ENCODE measurements at places on chromosomes 7 and 10.

- no peak for DNase-seq
Measured at GRCh38 chr7:108600399-108600798, 30.7 kb downstream of the DNAJB9 start.

- DNase-seq = no peak
Measured at GRCh38 chr7:76405738-76406137, 3.8 kb downstream of the SSC4D start.

DNA sequence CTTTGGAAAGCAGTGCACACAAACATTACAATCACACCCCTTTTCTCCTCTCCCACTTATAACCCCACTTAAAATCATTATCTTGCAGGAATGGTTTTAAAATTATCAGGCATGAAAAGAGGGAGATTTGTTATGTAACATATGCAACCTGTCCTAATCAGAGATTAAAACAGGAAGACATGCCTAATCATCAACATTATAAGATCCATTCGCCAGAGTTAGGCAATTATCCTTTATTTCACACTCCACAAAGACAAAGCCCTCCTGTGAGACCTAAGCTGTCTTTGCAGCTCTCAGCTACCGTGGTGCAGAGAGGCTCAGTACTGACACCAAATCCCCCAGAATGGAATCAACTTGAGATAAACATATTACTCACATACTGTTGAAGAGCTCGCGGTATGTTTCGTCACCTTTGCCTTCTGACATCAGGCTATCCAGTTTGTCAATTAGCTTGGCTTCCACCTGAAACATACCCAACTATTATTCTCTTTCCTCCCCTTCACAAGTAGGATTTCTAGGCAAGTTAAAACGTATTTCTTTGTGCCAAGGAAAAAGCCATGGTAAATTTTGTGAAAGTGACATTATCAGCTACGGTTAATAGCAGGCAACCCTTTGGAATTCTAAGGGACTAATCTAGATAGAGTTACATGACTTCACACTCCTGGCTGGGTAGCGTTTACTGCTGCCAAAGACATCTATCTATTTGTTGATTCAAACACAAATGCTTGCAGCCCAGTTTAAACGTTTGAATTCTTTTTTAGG, 226.2 kb upstream of the IMMP2L start:
- no peak for DNase-seq

- DNase-seq = no peak
Measured at GRCh38 chr10:77387247-77387646, 250.4 kb downstream of the KCNMA1 start.

DNA sequence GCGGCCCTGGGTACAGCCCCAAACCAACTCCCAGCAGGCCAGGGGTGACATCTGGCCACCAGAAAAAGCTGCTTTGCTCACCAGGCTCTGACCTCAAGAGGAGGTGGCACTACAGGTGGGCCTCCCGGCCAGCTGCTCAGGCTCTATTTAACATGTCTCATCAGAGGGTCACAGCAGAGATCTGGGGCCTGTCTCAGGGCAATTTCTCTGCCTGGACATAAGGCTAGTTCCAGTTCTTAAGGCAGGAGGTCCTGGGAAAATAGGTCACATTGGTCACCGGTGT, 88.6 kb downstream of the GFRA1 start:
- DNase-seq = no peak

- no peak for DNase-seq
Measured at GRCh38 chr7:6531492-6532279, 19.6 kb downstream of the GRID2IP start.

GRCh38 chr7:43244232-43244631, 131.8 kb downstream of the HECW1 start:
- no peak for DNase-seq

DNA sequence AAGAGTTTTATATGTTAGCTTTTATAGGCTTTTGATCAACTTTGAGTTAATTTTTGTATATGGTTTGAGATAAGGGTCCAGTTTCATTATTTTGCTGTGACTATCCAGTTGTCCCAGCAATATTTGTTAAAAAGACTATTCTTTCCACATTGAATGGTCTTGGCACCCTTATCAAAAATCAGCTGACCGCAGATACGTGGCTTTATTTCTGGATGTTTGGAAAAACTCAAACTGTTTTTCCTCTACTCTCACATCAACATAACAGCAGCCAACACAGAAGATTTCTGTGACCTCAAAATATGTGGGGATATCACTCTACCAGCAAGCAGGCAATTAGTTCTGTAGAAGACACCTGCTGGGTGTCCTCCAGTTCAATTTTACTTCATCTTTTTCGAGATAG, 116.6 kb upstream of the GLCCI1 start:
- DNase-seq = no peak

- DNase-seq = no peak
Measured at GRCh38 chr10:26367771-26368170, 70.4 kb upstream of the APBB1IP start.

DNA sequence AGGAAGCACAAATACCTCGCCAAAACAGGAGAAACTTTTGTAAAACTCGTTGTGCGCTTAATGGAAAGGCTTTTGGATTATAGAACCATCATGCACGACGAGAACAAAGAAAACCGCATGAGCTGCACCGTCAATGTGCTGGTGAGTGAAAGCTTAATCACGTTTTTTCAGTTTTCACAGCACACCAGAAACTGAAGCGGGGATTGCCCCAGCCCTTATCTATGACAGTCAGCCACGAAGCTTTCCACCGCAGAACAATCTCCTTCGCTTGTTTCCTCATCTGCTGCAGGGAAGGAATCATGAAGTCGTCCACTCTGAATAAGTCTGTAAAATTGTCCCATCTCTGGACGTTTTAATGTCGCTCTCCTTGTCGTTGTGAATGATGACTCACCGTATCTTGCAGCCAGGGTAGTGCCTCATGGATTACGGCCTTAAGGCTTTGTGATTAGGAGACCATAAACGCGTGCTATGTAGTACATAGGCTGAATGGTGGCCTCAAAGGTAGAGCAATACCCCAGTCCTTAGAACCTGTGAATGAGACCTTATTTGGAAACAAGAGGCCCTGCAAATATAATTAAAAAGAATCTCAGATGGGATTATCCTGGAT, 174.9 kb upstream of the NPS start:
- no peak for DNase-seq

- peak; percentile 28 for DNase-seq
Measured at GRCh38 chr7:111145472-111145871, 54.5 kb downstream of the LRRN3 start.

GRCh38 chr10:100232101-100232500, 2.7 kb upstream of the CHUK start:
- DNase-seq = peak; percentile 44

DNA sequence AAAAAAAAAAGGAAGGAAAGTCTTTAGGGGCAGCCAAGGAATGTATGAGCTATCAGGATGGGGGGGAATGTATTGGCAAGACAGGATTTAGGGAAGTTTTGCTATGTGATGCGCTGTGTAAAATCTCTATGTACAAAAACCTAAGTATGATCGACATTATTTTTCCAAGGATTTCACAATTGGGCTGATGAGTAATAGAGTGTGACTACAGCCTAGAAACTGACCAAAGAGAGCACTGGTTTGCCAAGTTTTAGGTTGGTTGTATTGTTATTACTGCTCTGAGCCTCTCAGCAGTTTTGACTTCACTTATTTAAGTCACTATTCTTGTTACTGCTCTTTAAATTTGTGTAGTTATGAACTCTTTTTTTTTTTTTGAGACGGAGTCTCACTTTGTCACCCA, 107.3 kb downstream of the NRCAM start:
- DNase-seq = peak; percentile 70

DNA sequence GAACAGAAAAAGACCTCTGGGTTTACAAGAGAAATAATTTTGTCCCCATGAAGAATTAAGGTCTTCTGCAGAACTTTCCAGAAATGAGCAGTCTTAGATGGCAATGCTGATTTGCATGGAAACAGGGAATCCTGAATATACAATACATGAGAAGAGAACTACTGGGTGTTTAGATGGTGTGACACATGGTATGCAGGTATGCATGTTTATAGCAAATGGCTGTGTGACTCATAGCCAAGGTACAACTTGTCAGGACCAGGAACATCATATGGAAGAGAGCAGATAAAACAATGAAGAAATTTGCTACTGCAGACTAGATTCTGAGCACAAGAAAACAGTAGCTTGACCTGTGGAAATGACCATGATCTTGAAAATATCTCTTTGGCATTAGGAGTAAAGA, 907.8 kb downstream of the GATA3 start:
- no peak for DNase-seq

- no peak for DNase-seq
Measured at GRCh38 chr7:93578762-93579161, 4.2 kb upstream of the CALCR start.

GRCh38 chr10:73888514-73888913, 14.2 kb upstream of the CAMK2G start:
- no peak for DNase-seq

- no peak for DNase-seq
Measured at GRCh38 chr10:84117686-84118394, 21.5 kb upstream of the GHITM start.

GRCh38 chr7:68173513-68173912, 1176.9 kb downstream of the TYW1 start:
- DNase-seq = no peak

DNA sequence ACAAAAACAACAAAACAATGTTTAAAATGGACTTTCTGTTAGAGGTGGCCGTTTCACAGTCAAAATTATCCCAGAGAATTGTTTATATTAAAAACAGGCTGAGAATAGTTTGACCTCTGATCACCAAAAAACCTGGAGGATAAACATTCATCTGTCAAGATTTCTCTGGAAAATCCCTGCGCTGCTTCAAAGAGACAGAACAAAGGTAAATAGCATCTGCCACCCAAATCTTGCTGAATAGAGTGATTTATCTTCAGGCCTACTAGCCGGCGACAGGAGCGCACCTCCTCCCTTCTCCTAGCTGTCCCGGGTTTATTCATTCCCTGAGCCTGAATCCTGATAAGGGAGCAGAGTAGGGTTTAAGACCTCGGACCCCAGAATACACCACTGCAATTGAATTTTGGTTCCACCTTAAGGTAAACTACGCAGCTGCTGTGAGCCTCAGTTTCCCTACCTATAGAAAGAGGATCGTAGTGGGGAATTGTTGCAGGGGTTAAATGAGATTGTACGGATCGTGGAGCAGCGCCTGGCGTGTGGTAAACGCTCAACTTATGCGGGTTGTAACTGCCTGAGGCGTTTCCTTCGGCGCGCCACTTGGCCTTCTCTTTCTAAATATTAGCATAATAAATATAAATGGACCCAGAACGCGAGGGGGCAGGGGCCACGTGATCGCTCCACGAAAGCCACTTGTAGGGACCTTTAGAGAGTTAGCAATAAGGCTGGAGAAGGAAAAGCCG, 498 bp upstream of the ST7 start:
- no peak for DNase-seq

GRCh38 chr10:133164816-133165555, 5.0 kb downstream of the KNDC1 start:
- no peak for DNase-seq

DNA sequence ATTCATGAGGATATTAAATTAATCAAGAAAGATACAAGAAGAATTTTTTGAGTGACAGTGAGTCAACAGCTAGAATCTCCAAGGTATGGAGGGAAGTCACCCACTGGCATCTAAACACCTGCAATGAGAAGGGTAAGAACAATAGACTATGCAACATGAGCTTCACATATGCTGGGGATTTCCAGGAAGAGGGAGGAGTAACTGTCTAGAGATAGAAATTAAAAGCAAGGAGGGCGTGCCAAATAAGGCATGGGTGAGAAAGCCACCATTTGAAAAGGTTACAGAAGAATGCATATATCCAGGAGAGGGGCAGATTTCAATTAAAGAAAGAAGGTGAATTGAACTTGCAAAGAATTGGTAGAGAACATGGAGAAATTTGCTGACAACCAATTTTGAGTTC, 365.7 kb downstream of the GPR37 start:
- DNase-seq = no peak

- no peak for DNase-seq
Measured at GRCh38 chr7:74078461-74078860, 5.1 kb upstream of the LIMK1 start.

DNA sequence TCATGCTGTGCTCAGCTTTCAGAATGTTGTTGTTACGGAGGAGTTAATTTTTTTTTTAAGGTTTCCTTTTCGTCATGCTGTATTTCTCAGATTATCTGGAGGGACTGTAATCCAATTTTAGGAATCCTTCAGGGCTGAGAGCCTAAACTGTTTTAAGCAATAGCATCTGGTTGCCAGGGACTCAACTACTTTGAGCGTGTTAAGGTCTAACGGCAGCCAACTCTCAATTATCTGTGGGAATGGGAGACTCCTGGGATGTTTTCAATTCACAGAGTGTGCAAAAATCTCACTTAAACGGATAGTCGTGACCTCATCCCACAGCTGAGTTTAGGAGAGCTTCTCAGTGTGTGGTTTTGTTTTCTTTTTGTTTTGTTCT, 291.7 kb downstream of the AUTS2 start:
- DNase-seq = no peak

DNA sequence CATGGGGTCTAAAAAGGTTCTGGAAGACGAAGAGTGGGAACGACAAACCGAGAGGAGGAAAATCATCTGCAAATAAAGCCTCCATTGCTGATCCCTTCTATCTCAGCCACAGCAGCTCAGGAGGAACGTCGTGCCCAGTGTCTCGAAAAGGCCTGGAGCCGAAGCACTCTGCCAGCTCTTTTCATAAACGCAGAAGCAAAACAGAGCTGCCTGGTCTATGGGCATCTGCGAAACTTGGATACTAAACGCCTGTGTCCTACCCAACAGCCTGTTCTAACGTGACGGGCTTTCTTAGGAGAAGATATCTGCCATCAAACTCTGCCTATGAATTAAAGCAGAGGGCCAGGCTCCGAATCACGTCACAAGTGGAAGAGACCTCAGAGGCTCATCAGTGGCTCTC, 68.7 kb downstream of the GNA12 start:
- no peak for DNase-seq

Measured in fibroblast of the conjunctiva (primary cell).